SK-N-SH (cell line): ENCODE measurements at places on chromosomes 7 and 10. TPM values are rescaled to one million over a fixed set of nuclear protein-coding genes. Genes with fewer than 3 reads are reported as not detected.

The ADGRA1 gene
- not detected in 2 replicates for polyA plus RNA-seq

DNA sequence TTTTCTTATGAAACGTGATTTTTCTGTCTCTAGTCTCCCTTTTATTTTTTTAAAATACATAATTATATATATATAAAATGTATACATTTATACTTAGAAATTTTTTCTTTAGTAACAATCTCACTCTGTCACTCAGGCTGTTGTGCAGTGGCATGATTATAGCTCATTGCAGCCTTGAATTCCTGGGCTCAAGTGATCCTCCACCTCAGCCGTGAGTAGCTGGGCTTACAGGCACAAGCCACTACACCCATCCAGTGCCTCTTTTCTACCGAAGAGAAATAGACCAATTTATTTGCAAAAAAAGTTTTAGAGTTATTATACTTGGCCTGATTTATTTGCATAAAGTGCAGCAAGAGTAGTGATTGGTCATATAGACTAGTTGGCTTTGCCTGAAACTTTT lies 72.2 kb downstream of the MAPK8 start:
- DNase-seq = no peak

GRCh38 chr7:125490167-125490566 lies 560.5 kb upstream of the POT1 start:
- DNase-seq = no peak

- DNase-seq = peak; percentile 93
Observed at GRCh38 chr7:774161-775109, 47.4 kb upstream of the PRKAR1B start.

- no peak for DNase-seq
Observed at GRCh38 chr10:102102421-102102820, 17.7 kb downstream of the LDB1 start.

GRCh38 chr10:124249196-124249595 lies 155.8 kb upstream of the CHST15 start:
- DNase-seq = no peak

The ERVW-1 gene
- polyA plus RNA-seq = not detected in 2 replicates

- no peak for DNase-seq
Observed at GRCh38 chr7:54898659-54899340, 120.0 kb upstream of the EGFR start.
